ENCODE measurements at places on chromosomes 5 and 9.

DNA sequence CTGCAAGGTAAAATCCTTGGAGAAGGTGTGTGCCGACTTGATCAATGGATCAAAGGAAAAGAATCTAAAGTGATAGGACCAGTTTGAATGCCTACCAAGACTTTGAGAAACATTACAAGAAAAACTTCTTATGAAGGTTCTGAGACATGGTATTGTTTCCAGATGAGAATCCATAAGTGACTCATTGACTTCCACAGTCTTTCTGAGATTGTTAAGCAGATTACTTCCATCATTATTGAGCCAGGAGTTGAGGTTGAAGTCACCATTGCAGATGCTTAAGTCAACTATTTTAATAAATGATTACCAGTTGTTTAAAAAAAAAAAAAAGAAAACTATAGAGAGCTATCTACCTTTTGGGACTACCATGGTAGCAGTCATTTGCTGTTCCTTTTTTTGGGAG lies 7.0 kb downstream of the LNPEP start:
- peak; percentile 9 for DNase-seq

DNA sequence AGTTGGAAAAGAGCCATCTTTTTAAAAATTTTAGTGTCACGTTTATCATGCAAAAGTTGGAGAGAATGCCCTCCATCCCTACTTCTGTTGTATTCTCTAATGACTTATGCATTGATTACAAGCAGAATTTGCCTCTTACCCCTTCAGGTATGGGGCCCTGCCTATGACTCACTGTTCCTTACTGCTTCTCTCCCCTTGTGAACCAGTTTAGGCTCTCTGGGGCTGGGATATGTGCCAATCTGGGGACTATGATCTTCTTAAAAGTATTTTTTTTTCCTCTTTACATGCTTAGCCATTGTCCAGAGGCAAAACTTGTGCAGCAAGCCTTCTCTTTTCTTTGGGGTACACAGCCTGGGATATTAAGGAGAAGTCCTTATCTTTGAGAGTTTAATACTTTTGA lies 37.4 kb downstream of the CAMK4 start:
- no peak for DNase-seq

GRCh38 chr9:70510157-70510770 lies 95.8 kb upstream of the KLF9 start:
- DNase-seq: no peak

GRCh38 chr5:116814626-116815385 lies 240.2 kb upstream of the SEMA6A start:
- no peak for DNase-seq

DNA sequence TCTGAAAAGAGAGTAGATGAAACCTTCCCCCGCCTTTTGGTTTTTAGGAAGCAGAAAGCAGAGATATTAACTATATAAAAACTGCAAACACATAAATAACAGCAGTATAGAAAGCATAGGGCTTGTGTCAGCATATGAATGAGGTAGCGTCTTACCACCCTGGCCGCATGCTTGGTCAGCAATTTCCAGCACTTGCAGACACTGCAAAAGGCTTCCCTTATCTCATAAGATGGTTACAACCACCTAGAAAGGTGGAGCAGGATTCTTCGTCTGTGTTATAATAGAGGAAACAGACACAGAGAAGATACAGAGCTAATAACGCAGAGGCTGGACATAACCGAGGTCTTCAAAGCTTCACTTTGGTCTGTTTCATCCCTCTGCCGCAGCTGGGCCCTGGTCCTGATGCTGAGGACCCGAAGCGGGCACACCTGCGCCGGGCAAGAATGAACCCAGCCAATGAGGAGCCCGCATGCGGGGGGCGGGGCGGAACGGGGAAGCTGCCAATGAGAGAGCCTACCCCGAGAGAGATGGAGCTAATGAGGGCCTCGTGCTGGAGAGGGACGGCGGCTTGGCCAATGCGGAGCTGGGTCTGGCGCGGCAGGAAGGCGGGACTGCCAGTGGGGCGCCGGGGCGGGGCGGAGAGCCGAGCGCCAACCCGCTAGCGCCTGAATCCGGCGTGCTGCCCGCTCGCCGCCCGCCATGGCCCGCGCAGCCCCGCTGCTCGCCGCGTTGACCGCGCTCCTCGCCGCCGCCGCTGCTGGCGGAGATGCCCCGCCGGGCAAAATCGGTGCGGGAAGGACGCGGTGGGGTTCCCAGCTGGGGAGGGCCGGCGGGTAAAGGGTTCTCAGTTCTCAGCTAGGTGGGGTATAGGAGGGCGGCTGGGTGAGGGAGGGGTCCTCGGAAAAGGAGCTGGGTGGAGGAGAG lies at the start of gene PCYOX1L:
TSS of gene PCYOX1L (plus strand) at position 677 of the 924 bp plus-strand sequence. CDS start at position 700, 23 bp downstream.
- peak; percentile 95 for DNase-seq

GRCh38 chr9:112110094-112110776 lies 64.9 kb downstream of the SUSD1 start:
- DNase-seq: no peak

- DNase-seq: no peak
Measured at GRCh38 chr9:79674052-79674777, 102.5 kb downstream of the TLE4 start.

DNA sequence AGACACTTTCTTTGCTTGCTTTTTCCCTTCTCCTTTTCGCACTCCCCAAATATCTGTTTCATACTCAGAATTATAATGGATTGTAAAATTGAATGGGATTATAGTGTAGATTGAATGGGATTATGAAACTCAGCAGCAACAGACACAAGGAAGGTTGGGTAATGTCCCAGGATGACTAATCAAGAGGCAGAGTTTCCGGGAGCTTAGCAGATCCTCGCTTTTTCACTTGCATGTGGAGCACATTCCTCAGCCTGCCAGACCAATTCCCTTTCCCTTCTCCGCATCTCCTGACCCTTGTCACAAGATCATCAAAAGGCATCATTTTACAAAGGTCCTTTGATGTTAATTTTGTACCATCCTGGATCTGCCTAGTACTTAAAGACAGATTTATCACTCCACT lies 55.1 kb upstream of the SLC1A1 start:
- DNase-seq: no peak

GRCh38 chr5:103743421-103743820 lies 180.8 kb upstream of the NUDT12 start:
- DNase-seq: no peak

GRCh38 chr5:40654377-40654991 lies 25.2 kb upstream of the PTGER4 start:
- DNase-seq: no peak

DNA sequence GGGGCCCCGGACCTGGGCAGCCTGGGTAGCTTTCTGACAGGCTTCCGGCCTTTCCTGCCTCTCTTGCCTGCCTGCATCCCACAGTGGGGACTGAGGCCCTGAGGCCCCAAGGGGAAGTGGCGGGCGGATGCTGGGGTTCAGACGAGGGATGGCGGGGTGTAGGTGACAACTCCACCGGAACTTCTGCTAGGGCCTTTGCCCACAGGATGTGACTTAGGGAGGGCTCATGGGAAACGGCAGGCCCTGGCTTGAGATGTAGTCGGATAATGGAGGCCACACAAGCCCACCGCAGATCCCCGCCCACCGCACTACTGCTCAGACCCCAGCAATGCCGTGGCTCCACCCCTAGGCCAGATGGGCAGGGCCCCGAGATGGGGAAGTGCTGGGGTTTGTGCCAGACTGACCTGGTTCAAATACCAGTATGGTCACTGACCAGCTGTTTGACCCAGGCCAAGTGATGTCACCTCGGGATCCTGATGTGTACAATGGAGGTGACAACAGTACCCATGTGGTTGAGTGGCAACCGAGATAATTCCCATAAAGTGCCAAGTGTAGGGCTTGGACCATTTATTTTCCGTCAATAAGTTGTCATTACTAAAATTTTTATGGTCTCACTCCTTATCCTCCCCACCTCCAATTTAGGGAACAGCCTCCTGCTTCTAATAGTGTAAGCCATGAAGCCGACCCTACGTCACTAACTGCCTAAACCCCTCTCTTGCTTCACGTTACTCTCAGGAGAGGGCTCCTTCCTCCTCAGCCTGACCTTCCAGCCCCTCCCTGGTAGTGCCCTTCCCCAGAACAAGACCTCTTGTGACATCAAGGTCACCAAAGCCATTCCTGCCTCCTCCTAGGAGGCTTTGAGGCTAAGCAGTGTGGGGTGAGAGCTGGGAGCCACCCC lies 2.5 kb upstream of the CDK9 start:
- no peak for DNase-seq

GRCh38 chr5:79471556-79471955 lies 42.4 kb downstream of the HOMER1 start:
- DNase-seq: no peak

DNA sequence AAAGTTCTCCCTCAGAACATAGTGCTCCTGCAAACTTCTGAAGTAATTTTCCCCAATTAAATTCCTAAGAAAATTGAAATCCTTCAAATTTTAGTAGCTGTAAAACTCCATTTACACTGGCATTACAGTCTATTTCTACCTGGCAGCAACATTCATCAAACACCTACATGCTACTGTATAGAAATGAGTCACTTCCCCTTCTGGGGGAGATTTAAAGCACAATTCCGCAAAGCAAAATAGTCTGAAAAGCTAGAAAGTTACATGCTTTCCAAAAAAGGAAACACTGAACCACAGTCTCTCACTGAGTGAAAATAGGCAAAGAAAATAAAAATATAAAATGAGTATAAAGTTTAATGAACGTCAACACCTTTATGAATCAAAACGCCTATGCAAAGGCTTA lies 43.3 kb downstream of the MCTP1 start:
- DNase-seq: peak; percentile 13

DNA sequence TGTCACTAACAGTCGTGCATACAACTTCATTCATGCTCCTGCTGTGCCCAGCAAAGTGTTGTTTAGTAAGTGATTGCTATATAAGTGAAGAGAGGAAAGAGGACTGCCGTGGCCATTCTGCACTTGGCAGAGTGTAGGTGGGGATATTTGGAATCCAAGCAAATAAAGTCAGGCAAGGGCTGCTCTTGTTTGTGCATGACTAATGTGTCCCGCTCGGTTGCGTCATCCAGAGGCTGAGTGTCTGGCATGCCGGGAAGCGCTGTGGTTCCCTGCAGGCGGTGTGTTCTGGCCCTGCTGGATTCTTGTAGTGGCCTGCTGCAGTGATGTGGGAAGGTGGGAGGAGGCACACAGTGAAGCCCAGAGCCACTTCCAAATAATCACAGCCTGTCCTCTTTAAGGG lies 136.9 kb upstream of the ANKH start:
- DNase-seq: peak; percentile 99

DNA sequence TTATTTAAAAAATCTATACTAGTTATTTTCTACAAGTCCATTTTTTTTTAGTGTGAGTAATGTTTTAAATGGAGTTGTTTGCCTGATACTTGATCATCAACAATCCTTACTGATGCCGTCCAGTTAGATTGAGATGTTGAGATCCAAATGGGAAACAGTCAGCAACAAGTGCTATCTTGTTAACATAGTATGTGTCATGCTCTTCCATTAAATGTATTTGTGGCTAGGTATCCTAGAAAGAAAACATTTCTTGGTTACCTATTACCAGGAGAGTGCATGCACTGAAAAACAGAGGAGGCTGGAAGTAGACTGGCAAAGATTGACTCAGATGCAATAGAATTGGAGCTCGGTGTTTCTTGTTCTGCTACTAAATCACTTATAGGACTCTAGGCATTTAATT lies 123.4 kb upstream of the MAN2A1 start:
- no peak for DNase-seq

GRCh38 chr9:36194326-36195000 lies 3.7 kb downstream of the CLTA start:
- DNase-seq: peak; percentile 26

GRCh38 chr5:117624201-117624600 lies 1049.6 kb upstream of the SEMA6A start:
- no peak for DNase-seq

- DNase-seq: no peak
Measured at GRCh38 chr5:40685976-40686486, 6.3 kb downstream of the PTGER4 start.

DNA sequence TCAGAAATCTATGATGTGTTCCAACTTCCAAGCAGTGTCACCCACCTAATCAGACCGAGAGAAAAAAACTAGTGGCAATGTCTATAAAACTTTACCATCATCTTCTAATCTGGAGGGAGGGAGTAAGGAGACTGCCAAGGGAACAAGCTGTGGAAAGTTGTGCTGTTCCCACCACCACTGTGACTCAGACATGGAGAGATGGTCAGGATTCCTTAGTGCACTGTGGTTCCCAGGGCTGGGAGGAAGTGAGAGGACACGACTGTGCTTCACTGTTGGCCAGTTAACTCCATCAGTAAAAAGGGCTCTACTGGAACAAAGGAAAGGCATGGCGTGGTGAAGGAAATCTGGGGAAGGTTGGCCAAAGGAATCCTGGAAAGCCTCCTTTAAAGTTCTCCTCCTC lies 18.8 kb downstream of the TICAM2 start:
- DNase-seq: peak; percentile 88

DNA sequence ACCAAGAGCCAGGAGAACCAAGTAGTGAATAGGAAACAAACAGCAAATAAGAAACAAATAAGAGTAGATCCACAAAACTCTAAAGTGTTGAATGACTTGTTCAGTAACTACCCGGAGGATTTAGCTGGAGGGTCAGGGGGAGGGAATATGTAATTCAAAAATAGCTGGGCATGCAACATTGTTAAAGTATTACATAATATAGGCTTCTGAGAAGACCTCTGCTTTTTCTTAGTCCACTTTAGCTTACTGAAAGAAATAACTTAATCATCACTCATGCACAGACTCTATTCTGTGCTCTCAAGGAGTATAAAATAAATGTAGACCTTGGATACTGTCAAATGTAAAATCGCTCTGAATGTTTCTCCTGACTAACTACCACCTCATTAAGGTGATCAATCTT lies 183.2 kb upstream of the POU5F2 start:
- DNase-seq: peak; percentile 4

- no peak for DNase-seq
Measured at GRCh38 chr5:14893381-14893780, 21.8 kb upstream of the ANKH start.

DNA sequence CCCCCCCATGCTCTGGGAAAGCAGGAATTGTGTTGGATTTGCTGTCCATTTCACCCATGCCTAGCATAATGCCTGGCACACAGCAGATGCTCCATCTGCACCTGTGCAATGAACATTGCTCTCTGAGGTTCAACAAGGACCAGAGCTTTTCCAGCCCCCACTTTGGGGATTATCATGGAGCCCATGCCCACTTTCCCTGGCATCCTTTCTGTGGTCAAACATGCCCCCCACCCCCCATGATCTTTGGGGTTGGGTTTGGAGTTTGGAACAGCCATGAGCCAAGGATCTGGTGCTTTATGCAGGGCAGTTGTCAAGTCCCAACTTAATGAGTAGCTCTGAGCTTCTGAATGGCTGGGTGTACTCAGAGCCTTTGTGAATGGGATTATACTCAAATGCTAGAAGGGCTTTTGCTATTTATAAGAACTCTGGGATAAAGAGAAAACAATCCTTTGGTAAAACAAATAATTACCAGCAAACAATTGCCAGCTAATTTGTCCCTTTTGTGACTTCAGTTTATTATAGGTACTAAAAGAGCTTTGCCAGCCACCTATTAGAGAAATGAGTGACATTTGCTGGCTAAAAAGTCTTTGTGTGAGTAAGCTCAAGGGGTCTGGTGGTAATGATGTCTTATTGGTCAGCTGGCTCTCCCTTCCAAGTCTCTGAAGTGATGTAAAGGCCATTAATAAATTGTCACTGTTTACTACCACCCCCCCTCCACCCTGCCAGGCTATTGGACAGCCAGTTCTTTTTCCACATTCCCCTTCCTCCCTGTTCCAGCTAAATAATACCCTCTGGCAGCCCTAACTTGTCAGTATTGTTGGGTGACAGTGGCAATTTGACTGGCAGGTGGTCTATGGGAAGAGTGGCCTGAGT lies 182.3 kb downstream of the MACROH2A1 start:
- no peak for DNase-seq
